ENCODE measurements at places on chromosomes 7 and 10.

GRCh38 chr7:2873686-2874551, 29.8 kb upstream of the GNA12 start:
- peak; percentile 95 for DNase-seq

DNA sequence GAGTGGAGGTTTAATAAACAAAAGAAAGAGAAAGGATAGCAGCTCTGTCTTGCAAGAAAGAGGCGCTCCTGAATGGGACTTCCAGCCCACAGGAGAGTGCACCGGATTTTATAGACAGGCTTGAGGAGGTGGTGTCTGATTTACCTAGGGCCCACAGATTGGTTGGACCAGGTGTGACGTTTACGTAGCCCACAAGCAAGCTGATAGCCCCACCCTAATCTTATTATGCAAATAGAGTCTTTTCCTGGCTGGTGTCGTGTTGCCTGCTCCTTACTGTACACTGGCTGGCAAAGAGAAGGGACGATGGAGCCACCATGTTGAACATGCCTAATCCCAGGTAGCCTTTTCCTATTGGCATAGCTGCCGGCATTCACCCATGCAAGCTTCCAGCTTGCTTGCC, 319.7 kb upstream of the POM121L12 start:
- no peak for DNase-seq

GRCh38 chr10:24871011-24871935, 81.1 kb downstream of the PRTFDC1 start:
- DNase-seq = no peak

GRCh38 chr7:101828301-101829020, 11.0 kb downstream of the CUX1 start:
- no peak for DNase-seq

- no peak for DNase-seq
Observed at GRCh38 chr7:116433246-116433645, 66.3 kb upstream of the CAV2 start.

DNA sequence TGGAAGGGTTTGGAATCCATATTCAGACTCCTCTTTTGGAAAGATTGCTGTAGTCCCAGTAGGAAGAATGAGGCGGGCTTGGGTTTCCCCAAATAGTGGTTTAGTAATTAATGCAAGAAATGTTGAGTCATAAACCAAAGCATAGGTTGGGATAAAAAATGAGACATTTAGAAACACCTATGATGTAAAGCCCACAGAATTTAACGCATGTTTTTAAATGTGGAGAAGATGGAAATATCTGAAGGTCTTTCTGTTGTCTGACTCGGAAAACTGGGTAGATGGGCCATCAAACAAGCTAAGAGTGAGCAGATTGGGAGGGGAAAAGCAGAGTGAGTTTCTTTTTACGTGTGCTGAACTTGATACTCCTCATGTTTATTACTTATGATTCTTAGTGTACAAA, 62.2 kb downstream of the LANCL2 start:
- DNase-seq = no peak

DNA sequence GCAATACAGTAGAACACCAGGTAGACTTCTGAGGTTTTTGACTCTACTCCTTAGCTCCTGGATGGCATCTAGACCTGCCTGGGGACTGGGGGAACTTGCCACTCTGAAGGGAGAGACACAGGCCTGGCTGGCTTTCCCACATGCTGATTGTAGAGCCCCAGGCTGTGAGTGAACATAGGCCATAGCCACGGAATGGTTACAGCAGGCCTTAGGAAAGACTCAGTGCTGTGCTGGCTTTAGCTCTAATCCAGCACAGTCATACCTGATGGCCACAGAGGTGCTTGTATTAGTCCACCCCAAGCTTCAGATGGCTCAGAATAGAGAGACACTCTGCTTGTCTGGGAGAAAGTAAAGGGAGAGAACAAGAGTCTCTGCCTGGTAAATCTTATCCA, 35.0 kb upstream of the ARHGAP12 start:
- no peak for DNase-seq

GRCh38 chr7:17183630-17184328, 114.7 kb upstream of the AHR start:
- DNase-seq = no peak

DNA sequence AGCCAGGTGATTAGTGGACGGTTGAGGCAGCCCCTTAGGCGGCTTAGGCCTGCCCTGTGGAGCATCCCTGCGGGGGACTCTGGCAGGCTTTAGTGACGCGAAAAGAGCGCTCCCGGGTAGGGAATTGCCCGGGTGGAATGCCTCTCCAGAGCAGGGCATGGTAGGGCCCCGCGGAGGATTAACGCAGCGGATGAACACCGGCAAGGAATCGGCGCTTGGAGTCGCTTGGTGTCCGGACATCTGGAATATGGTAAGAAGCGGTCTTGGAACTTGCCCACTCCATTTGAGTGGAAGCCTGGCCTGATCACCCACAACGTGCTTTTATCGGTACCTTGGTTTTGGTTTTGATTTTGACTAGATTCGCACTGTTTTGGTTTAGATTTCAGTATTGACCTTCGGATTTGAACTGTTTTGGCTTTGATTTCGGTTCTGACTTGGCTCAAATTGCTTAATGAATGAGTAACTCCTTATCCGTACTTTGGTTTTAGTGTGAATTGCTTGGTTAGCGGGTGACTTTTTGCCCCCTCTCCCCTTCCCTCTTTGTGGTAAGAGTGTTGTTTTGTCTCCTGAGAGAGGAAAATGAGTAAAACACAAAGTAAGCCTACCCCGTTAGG, 24.2 kb upstream of the CHST3 start:
- DNase-seq = no peak

GRCh38 chr10:8543361-8544056, 489.0 kb downstream of the GATA3 start:
- no peak for DNase-seq

DNA sequence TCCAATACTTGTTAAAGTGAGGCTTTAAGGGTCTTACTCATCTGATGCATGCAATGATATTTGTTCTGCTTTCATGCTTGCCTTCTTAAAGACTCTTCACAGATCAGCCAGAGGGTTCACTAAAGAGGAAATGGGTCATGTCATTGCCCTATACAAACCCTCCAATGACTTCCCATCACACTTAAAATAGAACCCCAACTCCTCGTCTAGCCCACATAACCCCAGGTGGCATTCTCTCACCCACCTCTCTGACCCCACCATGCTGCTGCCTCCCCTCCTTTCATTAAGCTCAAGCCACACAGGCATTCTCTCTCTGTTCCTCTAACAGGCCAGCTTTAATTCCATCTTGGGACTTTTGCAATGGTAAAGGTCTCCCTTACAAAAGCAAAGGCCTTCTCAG, 253.6 kb downstream of the GRID1 start:
- DNase-seq = no peak

DNA sequence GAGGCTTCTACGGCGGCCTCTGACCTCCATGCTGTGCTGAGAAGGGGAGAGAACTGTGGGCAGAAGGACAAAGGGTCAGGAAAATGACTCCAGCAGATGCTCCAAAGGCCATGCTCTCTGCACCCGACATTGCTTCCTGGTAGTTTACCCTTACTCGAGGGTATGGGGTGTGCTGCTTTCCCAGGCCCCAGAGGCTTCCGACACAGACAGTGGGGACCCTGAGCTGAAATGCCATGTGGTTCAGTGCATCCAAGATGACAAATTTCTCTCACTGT, 130.9 kb downstream of the PTPN20 start:
- DNase-seq = no peak

DNA sequence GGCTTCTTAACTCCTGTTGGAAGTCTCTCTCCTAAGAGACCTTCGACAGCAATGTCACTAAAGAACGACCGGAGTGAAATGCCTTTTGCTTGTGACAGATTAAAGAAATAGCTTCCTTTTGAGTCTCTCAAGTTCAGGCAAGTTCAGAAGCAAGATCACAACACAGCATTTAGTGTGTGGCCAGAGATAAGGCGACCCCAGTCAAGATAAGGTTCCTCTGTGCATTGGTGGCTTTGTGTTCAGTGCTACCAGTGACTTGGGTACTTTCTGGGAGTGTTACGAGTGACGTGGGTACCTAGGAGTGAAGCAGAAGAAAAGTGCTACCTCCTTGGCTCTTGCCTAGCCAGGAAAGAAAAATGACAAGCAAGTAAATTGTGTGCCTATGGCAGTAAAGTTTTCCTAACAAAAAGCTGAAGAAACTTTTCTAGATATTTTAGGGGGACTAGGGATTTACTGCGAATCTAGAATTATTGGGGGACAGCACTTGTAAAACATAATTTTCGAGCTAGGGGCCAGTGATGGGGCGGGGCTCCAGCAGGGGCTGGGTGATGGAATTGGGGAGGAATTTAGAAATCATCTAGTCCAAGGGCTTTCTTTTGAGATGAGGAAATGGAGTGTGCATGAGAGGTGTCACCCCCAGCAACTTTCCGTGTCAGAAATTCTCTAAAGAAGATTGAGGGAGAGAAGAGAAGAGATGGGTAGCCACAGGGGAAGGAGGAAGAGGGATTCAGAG, 191.9 kb upstream of the LYZL2 start:
- DNase-seq = no peak

- DNase-seq = no peak
Observed at GRCh38 chr7:107059468-107059867, 15.0 kb downstream of the PRKAR2B start.

DNA sequence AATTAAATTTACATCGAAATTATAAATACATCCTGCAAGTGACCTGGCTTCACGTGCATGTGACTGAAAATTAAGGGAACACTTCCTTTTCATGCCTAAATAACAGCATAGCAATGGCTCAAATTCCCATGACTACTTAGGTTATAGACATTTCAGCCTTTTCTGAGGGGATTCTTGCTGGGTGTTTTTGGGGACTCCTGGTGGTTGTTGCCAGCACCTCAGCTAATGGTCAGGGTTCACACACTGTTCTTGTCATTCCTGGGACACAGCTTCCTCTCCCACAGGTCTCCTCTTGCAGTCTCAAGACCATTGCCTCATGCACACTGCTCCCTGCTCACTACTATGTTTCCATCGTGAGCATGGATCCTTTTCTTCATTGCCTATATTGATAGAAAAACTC, 148.9 kb upstream of the GLI3 start:
- DNase-seq = no peak

- DNase-seq = no peak
Observed at GRCh38 chr7:26492816-26493215, 201.2 kb downstream of the SNX10 start.

DNA sequence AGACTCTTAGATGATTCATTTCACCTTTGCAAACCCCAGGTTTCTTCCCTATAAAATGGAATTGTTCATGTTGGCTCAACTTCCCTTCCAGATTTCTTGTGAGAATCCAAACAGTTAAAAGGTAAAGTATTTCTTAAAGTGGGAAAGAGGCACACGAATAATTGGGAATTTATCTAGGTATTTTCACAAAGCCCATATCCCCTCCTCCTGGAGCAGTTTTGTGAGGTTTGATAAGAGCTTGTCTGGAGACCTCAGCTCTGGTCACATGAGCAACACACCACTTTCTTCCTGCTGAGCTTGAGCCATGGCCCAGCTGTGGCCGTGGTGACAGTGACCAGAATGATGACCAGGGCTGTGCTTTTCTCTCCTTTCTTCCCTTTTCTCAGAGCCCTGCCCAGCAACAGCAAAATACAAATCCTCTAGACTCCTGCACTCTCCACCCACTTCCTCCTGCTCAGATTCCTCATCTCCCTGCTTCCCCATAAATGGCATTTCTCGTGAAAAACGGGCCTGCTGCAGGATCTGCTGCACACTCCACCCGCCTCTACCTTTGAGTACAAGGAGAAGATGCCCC, 87.7 kb downstream of the PIK3CG start:
- DNase-seq = no peak

- DNase-seq = no peak
Observed at GRCh38 chr7:148129023-148129422, 461.5 kb upstream of the C7orf33 start.

DNA sequence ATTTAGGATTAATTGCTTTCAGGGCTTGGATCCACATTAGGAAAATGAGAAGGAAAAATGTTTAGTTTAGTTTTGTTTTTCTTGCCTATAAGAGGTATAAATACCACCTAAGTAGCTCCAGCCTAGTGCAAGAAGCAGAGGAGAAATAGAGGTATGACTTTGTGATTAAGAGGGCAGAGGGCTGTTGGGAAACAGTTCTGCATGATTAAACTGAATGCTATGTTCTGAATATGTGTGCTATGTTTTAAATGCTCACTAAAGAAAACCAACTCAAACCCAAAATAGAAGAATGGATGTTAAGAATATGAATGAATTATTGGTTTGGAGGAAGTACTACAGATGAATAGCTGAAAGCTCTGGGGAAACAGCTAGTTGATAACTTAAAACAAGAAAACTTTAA, 7.6 kb downstream of the CALCR start:
- DNase-seq = no peak

DNA sequence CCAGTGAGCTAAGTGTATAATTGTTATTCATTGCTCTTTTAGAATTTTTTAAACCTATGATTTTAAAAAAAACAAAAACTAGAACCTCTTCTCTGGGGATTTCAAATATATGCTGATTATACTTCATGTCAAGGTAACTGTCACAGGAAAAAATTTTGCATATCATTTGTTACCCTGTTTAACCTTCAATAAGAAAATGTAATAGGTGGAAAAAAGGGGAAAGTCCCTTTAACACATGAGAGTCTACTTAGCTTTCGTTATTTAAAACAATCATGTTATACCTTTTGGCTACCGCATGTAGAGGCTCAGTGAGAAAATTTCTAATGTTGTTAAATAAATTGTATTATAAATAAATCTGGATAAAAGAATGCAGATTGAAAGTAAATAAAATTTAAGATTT, 190.1 kb upstream of the AKR1E2 start:
- no peak for DNase-seq

GRCh38 chr10:50613726-50614443, 9.9 kb downstream of the SGMS1 start:
- no peak for DNase-seq

GRCh38 chr10:70481831-70482530, 3.4 kb downstream of the PALD1 start:
- no peak for DNase-seq

- no peak for DNase-seq
Observed at GRCh38 chr7:69937097-69937496, 338.8 kb downstream of the AUTS2 start.
